ENCODE measurements at places on chromosomes 2 and 18.

DNA sequence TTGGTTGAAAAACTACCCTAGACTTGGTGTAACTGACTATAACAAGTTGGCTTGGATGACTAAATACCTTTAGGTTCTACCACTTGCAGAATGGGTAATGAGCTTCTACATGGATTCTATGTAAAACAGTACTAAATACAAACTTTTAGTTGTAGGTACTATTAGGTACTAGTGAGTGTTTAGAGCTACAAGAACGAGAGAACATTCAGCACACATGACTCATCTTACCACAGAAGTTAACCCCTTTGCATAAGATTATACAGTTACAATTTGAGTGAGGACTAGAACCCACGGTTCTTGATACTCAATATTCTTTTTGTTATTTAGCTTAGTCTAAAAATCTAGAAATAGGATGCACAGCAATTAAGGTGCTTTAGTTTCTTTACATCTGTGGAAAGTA lies 101.7 kb upstream of the TFCP2L1 start:
- no peak for DNase-seq

DNA sequence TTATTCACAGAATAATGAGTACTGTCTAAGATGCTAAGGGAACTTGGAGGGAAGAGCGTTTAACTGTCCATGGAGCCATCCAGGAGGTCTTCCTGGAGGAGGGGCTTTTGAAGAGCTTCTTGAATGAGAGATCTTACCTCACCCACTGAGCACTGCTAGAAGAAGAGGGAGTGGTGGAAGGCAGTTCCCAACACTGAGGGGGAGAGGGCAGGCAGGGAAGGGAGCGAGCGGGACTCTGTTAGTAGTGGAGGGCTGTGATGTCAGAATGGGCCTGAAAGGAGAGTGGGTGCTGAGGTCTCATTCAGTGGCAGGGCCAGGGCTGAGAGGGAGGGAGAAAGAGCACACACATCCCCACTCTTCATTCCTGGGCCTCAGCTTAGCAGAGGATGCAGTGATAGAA lies 65.0 kb downstream of the NCK2 start:
- DNase-seq = no peak

GRCh38 chr2:55049043-55049820 lies 1.0 kb downstream of the RTN4 start:
- peak; percentile 12 for DNase-seq

GRCh38 chr2:120669121-120669952 lies 66.3 kb upstream of the GLI2 start:
- no peak for DNase-seq

DNA sequence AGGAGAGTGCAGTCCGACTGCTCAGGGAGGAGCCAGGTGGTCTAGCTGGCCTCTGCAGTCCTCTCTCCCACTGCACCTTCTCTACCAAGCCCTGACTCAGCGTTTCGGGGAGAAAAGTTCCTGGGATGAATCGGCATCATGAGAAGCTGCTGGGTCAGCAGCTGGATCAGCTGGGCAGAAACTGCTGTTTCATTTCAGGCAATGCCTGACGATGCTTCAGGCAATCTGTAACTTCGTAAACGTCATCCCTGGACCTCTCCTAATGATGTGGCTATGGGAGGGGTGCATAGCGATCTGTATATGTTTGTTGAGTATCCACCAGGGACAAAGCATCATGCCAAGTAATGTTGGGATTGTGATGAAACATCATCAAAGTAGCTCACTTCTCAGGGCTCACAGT lies 20.7 kb downstream of the LIPG start:
- DNase-seq = no peak

GRCh38 chr2:85888020-85888683 lies 638 bp downstream of the ST3GAL5 start:
- DNase-seq = no peak

DNA sequence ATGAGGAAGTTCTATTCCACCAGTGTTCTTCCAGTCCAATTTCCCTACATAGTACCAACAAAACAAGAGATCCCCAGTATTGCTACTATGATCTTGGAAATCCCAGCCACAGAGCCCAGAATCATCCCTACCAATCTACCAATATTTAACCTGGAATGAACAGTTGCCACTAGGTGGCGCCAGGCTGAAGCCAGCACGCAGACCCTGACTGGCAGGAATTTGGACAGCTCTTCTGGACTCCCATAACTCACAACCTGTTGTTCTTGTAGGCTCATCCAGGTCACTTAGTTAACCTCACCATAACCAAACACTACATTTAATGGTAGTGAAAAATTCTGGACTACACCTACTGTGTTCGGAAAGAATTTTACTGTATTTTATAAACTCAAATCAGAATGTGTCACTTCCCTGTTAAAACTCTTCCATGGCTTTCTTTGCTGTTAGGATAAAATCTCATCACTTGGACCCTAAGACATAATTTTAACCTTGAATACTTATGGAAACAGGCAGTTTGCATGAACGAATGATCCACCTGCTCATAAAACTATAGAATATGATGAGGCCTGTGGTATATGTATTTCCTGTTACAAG lies 59.8 kb upstream of the SLC38A11 start:
- no peak for DNase-seq

DNA sequence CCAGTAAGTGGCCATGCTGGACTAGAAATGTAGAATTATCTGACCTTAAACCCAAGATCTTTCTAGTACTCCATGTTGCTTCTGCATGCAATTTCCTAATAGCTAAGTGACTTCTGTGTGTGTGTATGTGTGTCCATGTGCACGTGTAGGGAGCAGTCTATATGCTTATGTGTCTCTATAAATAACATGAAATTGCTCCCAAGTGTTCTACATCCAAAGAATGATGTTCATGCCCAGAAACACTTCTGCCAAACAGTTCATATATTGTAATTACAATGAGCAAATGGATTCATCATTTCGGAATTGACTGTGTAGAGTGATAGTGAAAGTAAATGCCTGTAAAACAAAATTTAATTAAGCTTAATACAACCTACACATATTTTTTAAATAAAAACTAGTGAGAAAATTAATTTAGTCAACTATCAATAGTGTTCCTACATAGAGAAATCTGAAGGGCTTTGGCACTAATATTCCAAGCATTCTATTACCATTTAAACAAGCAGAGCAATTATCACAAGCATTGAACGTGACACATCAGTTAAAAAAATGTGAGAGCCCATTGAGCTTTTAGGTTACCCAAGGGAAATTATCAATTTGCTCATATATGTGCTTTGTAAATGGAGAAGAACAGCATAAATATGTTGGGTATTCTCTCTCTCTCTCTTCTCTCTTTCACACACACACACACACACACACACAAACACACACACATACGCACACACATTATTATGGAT lies 1067.4 kb downstream of the CNTNAP5 start:
- no peak for DNase-seq

- no peak for DNase-seq
Measured at GRCh38 chr2:173782681-173783080, 182.5 kb downstream of the SP3 start.

DNA sequence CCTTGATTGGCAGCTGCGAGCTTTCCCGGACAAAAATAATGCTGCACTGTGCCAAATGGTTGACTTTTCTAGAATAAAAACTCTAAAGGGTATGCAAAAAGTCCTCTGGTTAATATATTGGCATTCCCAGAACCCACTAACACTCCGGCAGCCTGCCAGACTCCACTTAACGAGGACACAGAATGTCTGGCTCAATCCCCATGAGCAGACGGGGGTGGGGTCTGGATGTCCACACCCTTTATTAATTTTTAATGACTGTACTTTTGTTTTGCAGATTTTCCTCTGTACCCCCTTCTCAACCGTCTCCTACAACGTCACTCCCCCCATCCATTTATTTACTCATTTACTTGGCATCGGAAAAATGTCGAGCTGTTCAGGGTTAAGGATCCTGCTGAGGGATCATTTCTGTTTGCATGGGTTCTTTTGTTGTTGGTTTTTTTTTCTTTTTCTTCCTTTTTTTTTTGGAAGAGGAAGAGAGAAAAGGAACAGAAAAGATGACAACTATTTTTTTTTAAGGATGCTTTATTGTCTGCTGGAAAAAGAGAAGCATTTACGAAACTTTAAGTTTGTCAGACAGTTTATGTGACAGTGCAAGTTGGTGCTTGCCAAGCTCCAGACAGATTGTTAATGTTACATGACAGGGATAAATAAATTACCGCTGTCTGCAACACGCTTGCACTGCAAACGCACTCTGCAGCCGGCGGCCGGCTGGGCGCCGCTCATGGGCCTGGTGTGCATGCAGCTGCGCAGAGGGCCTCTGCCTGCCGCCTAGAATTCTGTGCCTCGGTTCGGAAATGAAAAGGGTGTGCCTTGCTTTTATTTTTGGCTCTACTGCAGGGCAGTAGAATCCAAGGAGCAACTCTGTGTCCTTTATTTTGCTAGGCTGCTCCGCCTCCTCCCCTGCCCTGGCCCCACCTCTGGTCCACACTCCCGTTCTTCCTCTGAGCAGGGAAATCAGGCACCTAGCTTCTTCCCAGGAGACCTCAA lies 3.6 kb downstream of the LDLRAD4 start:
- no peak for DNase-seq

DNA sequence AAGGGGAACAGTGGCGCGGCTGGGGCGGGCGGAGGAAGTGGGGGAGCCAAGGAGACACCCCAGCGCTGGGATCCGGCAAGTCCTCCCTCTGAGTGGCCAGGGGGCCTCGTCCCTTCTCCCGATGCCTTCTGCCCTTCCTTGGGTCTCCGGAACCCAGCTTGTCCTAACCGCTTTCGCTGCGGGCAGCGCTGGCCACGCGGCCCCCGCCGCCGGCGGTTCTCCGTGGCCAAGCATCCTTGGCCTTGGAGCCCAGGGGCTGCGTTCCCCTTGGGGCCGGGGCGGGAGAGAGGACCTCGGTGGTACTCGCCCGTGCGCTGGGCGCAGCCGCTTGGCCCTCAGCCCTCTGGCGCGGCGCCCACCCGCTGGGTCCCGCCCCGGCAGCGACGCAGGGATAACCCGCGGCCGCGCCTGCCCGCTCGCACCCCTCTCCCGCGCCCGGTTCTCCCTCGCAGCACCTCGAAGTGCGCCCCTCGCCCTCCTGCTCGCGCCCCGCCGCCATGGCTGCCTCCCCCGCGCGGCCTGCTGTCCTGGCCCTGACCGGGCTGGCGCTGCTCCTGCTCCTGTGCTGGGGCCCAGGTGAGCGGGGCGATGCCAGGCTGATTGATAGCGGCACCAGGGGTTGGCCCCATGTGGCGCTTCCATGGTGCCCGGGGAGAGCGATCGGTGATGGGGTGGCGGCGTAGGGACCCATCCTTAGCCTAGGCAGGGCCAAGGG lies 128.7 kb downstream of the UXS1 start:
- DNase-seq = no peak

- DNase-seq = no peak
Measured at GRCh38 chr18:66560094-66560493, 43.8 kb downstream of the CDH19 start.

DNA sequence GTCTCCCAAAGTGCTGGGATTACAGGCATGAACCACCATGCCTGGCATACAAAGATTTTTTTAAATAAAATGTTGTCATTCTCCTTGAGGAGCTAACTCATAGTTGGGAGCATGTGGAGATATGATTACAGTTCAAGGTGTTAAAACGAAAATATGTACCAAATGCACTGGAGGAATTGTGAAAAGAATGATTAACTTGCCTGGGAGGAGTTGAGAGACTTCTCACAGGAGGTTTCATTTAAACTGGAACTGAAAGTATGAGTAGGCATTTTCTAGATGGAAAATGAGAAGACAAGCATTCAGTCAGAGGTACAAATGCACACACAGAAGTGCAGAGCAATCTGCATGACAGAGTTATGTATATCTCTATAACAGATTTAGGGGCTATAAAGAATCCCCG lies 126.6 kb upstream of the PDE1A start:
- DNase-seq = no peak

- DNase-seq = no peak
Measured at GRCh38 chr2:10355471-10356438, 53.1 kb downstream of the HPCAL1 start.

DNA sequence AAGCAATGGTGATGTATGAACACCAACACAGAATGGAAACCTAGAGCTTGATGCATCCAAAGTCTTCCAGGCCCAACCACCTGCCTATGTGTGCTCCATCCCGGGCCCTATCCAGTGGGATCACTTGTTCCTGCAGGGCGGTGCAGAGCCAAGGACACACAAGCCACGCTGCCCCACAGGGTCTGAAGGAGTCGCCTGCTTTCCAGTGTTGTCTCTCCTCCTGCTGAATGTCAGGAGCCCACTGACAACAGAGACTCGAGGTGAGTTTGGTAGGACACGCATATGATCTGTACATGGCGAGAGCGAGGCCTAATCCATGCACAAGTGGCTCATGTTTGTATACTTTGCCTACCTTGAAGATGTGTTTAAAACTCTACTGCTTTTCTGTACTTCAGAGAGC lies 70.9 kb upstream of the FHL2 start:
- DNase-seq = no peak

GRCh38 chr18:22186484-22186971 lies 17.1 kb downstream of the GATA6 start:
- no peak for DNase-seq

GRCh38 chr2:47250586-47251403 lies 95.7 kb upstream of the STPG4 start:
- DNase-seq = no peak

DNA sequence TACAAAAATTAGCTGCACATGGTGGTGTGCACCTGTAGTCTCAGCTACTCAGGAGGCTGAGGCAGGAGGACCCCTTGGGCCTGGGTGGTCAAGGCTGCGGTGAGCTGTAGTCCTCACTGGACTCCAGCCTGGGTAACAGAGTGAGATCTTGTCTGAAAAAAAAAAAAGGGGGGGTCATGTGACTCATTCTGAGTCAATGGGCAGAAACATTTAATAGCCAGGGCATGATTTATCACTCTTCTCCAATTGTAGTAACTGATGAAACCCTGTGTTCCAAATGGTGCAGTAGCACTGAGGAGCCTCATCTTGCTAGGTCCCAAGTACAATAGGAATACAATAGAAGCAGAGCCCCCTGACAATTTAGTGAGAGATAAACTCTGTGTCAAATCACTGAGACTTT lies 78.9 kb upstream of the CCDC68 start:
- no peak for DNase-seq

DNA sequence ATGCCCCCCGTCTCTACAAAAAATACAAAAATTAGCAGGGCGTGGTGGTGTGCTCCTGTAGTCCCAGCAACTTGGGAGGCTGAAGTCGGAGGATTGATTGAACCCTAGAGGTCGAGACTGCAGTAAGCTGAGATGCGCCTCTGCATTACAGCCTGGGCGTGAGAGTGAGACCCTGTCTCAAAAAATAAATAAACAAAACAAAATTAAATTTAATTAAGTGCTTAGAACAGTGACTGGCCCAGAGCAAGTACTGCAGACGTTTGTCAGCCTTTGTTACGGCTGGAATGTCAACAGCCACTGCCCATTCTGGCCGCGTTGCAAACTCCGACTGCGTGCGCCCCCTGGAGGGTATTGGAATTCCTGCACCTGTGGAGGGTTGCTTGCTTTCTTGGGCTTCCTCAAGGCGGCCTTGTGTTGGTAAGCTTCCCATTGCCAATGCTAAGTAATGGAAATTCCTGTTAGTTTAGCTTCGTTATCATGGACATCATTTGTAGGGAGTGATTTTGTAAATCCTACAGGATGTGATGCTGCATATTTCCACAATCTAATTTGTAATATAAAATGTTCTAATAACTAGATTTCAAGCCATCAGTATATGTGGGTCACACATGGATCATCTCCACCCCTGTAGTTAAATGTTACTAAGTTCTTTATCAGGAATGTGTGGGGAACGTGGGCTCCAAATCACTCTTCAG lies 15.9 kb upstream of the ATP6V1B1 start:
- no peak for DNase-seq
